ENCODE measurements at places on chromosomes 6 and 20.
A peak's percentile ranks its signal among the peaks of the same experiment; 100 is the strongest.

DNA sequence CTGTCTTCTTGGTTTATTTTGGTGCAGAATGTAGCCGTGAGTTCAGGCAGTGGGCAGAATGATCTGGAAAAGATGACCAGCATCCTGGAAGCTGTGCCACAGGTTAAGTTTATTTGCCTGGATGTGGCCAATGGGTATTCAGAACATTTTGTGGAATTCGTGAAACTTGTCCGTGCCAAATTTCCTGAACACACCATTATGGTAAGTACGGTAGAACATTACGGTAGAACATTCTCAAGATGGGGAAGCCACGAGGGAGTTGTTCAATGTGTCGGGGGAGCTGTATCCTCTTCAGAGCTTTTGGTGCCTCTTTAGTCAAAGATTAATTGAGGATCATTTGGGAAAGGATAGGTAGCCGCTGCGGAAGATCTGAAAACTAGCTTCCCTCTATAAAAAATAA lies 16.1 kb downstream of the GMPR start:
- no peak for DNase-seq

- DNase-seq, result peak; percentile 86
Measured at GRCh38 chr20:32155017-32155981, 45.8 kb downstream of the TM9SF4 start.

- no peak for DNase-seq
Measured at GRCh38 chr20:5096463-5096862, 23.3 kb downstream of the PCNA start.

- DNase-seq, result peak; percentile 59
Measured at GRCh38 chr6:169850746-169851145, 99.3 kb downstream of the ERMARD start.

- no peak for DNase-seq
Measured at GRCh38 chr20:1953621-1954020, 40.2 kb downstream of the PDYN start.

- DNase-seq, result no peak
Measured at GRCh38 chr6:161033667-161034066, 42.1 kb downstream of the MAP3K4 start.

- DNase-seq, result no peak
Measured at GRCh38 chr20:23658336-23658735, 20.6 kb upstream of the CST3 start.

- DNase-seq, result no peak
Measured at GRCh38 chr6:150579611-150580010, 20.1 kb upstream of the PLEKHG1 start.

DNA sequence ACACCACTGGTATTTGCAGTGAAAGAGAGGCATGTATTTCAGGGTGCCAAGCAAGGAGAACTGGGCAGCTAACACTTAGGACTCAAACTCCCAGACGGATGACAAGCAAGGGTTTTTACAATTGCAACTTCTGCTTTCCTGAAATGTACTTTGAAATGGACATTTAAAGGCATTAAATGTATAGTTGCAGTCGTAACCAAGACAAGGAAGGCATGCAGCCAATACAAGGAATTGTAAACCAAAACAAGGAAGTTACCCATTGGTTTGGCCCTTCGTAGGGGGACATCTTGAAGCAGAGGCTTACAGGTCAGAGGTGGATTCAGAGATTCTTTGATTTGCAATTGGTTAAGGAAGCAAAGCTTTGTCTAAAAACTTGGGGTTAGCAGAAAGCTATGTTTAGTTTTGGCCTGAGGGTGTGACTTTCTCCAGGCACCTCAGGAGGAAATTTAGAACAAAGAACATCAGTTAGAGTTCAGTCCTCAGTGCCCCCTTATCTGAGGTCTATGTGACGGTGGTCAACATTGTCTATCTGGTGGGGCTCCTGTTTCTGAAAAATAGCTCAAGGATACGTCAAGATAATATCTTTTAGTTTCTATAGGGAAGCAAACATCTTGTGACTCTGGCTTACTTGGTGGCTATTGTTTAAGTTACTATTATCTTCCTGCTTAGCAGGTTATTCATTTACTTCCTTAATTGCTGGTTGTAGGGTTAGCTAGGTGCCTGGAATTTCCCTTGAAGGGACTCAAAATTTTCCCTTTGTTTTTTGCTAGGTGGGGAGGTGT lies 266.0 kb downstream of the CD83 start:
- DNase-seq, result no peak

DNA sequence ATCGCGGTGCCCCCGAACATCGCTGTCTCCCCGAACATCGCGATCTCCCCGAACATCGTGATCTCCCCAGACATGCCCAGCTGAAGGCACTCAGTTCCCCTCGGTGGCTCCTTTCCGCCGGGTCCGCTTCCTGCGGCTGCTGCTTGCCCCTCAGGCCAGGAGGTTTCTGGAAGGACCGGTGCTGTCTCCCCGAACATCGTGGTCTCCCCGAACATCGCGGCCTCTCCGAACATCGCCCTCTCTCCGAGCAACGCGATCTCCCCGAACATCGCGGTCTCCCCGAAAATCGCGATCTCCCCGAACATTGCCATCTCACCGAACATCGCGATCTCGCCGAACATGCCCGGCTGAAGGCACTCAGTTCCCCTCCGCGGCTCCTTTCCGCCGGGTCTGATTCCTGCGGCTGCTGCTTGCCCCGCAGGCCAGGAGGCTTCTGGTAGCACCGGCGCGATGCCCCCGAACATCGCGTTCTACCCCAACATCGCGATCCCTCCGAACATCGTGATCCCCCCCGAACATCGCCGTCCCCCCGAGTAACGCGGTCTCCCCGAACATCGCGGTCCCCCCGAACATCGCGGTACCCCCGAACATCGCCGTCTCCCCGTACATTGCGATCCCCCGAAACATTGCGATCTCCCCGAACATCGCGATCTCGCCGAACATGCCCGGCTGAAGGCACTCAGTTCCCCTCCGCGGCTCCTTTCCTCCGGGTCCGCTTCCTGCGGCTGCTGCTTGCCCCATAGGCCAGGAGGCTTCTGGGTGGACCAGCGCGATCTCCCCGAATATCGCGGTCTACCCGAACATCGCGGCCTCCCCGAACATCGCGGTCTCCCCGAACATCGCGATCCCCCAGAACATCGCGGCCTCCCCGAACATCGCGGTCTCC lies 808 bp downstream of the ULBP1 start:
- DNase-seq, result peak; percentile 69

GRCh38 chr6:127188744-127189143 lies 70.3 kb downstream of the RSPO3 start:
- DNase-seq, result no peak

GRCh38 chr20:61860260-61860987 lies 205.3 kb downstream of the TAF4 start:
- no peak for DNase-seq

DNA sequence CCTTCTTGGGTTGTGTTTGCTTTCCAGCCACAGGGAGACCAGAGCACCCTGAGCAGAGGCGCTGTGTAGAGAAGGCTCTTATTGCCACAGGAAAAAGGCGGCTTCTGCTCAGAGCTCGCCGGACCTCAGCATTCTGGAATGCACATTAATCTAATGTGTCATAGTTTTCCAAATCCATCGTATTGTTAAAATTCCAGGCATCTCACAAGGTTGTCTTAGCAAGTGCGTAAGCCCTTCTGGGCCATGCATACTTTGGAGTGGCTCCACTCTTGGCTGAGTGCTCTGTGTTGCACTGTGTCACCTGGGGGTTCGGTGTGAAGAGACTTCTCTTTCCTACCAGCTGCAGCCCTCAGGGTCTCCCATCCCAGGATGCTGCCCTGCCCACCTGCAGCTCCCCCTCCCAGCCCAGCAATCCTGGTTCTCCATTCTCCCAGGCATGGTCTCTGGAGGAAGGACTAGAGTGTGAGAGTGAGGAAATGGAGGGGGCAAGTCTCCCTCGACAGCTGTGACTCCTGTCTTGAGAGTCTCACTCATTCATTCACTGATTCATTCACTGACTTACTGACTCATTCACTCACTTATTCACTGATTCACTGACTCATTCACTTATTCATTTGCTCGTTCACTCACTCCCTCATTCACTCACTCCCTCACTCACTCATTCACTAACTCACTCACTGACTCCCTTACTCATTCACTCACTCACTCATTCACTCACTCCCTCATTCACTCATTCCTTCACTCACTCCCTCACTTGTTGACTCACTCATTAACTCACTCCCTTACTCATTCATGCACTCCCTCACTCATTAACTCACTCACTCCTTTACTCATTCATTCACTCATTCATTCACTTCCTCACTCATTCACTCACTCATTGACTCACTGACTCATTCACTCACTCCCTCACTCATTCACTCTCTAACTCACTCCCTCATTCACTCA lies 83.7 kb upstream of the MPC1 start:
- no peak for DNase-seq

- no peak for DNase-seq
Measured at GRCh38 chr6:148430897-148431296, 88.3 kb downstream of the SASH1 start.

- DNase-seq, result no peak
Measured at GRCh38 chr20:719816-720215, 44.2 kb upstream of the SCRT2 start.

DNA sequence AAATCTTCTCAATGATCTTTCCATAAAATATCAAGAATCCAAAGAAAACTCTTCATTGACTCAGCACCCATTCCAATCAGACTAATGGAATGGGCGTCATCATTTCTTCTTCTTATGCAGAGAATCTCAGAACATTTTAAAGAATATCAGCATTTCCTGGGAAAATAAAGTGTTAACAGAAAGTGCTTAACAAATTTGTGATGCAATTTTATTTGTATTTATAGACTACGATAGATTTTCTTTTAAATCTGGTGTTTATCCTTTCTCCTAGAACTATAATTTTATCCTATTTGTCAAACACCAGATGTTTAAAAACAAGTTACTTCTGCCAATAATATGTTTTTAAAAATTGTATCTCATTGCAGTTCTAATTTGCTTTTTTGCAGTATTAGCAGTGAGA lies 330.7 kb downstream of the COL12A1 start:
- DNase-seq, result no peak

GRCh38 chr6:122136386-122136785 lies 263.1 kb upstream of the HSF2 start:
- no peak for DNase-seq

GRCh38 chr20:3766422-3767109 lies 987 bp downstream of the ADISSP start:
- no peak for DNase-seq

DNA sequence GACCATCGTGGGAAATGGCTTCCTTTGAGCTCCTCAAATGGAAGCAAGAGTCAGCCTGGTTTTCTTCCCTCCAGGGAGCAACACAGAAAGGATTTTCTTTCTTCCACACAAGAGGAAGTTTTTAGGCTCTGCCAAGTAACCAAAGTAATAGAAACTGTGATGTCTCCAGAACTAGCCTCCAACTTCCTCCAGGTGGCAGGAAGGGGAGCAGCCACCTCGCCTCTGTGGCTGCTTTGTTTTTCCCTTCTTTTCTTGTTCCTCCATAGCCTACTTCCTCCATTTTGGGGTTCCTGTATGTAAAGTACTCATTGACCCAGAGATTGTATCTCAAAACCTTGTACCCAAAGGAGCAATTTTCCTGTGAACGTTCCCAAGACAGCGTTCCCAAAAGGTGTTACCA lies 32.7 kb upstream of the CCR6 start:
- no peak for DNase-seq

- no peak for DNase-seq
Measured at GRCh38 chr6:140855520-140855919, 1277.2 kb upstream of the GJE1 start.

DNA sequence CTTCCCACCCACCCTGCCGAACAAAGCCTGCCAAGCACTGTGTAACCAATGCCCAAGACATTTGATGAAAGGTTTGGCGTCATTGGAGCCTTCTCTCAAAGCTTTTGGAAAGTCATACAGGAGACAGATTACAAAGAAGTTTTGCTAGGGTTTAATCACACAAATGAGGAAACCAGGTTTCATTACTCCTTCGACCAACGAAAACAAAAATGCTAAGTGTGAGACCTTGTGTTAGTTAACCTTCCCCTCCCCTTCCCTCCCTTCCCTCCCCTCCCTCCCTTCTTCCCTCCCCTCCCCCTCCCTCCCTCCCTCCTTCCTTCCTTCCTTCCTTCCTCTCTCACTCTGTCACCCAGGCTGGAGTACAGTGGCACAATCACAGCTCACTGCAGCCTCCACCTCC lies 96.1 kb upstream of the CD83 start:
- no peak for DNase-seq

DNA sequence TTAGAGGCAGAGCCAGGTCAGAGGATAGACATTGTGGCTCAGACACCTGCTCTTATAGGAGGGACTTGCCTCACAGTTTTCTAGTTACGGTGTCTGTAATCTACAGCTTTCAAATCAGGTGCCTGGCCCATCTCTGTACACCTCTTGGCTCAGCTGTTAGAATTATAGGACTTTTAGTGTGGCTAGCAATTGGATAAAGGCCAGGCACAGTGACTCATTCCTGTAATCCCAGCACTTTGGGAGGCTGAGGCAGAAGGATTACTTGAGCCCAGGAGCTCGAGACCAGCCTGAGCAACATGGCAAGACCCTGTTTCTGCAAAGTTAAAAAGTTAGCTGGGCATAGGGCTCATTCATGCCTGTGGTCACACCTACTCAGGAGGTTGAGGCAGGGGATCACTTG lies 20.0 kb downstream of the BRPF3 start:
- no peak for DNase-seq

DNA sequence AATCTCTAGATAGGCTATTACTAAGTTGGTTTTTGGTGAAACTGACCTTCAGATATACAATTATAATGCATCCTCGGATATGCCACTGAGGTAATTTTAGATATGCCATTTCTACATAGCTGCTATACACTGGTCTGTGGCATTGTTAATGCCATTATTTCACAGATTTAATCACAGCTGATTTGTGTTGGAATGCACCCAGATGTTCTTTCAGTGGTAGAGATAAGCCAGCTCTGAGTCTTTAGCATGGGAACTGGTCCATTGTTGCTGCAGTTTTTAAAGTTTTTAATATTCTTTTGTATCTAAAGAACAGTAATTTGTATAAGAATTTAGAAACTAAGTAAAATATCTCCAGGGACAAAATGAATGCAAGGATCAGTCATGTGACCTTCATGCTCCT lies 6.8 kb downstream of the TMX4 start:
- DNase-seq, result no peak

DNA sequence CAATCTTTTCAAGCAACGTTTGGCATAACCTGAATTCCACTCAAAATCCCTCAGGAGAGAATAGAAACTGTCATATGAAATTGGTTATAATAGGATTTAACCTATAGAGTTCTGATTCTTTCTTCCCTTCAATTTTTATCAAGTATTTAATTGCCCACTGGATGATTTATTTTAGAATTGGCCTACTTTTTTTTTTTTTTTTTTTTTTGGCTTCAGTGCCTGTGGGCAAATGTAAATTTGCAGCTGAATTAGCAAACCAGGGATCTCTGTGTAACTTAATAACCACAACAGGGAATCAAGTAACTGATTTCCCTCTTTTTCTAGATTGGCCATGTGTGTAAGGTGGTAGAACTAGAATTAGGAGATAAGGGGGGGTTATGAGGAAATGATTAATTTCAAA lies 157.0 kb downstream of the SOX4 start:
- DNase-seq, result no peak

GRCh38 chr20:1437235-1437904 lies 29.3 kb downstream of the NSFL1C start:
- no peak for DNase-seq

- no peak for DNase-seq
Measured at GRCh38 chr6:134114918-134115714, 62.7 kb upstream of the SLC2A12 start.

All from coronary artery (tissue), 2 donors.